ENCODE measurements at places on chromosomes 1 and 21.

DNA sequence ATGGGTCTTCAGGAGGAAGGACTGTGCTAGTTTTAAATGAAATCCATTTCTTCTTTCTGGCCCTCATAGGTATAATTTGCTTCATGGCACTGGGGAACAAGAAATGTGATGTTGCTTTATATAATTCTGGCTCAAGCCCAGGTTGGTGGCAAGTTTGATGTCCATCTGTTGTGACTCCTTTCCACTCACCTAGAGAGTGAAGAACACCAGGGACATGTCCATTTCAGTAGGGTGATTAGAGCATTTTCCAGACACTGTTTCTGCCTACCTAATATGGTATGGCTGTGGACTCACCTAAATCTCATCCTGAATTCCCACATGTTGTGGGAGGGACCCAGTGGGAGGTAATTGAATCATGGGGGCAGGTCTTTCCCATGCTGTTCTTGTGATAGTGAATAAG is 278.1 kb downstream of the LMX1A start:
- DNase-seq = no peak

- no peak for DNase-seq
Measured at GRCh38 chr1:145719230-145720079, at the start of gene CD160. TSS of gene CD160 (plus strand) at chr1:145719499. CDS start at chr1:145728328, 8,829 bp downstream.

- DNase-seq = no peak
Measured at GRCh38 chr1:156923670-156924477, 3.4 kb downstream of the LRRC71 start.

DNA sequence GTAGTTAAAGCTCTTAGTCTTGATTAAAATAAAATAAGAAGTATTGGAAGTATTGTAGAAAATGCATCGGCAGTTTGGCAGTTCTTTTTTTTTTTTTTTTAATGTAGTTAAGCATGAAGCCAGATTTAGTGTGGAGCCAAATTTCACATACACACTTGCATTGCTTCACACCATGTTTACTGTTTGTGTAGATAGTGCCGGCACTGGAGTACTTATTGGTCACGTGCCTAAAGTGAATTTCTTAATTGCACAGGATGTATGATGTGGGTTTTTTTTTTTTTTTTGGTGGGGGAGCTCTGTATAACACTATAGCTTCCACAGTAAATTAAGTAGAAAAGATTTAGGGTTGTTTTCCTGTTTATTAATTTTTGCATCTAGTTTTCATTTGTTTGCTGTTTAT is 21.2 kb upstream of the TMEM61 start:
- no peak for DNase-seq

DNA sequence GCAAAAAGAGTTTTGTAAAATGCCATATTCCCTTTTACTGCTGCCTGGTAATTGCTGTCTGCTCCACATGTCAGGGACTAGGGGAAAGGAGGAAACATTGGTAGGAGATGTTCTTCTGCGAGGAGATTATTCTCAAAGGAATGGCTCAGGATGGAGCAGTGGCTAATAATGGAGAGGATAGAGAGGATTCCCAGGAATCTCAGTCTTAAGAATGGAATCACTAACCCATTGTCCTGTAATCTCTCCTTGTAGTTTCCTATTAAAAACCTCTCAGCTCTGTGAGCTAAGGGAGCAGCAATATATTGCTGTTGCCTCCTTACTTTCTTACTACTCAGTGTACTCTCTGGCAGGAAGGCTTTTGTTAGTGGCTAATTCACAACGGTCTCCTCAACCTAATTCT is 175.4 kb downstream of the HS2ST1 start:
- DNase-seq = no peak

DNA sequence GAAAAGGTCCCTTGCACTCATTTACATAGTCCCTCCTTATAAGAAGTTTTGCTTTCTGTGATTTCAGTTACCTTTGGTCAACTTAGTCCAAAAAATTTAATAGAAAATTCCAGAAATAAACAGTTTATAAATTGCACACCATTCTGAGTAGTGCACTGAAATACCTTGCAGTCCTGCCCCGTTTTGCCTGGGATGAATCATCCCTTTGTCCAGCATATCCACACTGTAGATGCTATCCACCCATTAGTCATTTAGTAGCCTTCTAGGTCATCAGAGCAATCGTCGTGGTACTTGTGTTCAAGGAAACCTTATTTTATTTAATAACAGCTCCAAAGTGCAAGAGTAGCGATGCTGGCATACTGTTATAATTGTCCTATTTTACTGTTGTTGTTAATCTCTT is 38.0 kb downstream of the SPRTN start:
- no peak for DNase-seq

- no peak for DNase-seq
Measured at GRCh38 chr1:204455063-204455830, 39.4 kb downstream of the PIK3C2B start.

DNA sequence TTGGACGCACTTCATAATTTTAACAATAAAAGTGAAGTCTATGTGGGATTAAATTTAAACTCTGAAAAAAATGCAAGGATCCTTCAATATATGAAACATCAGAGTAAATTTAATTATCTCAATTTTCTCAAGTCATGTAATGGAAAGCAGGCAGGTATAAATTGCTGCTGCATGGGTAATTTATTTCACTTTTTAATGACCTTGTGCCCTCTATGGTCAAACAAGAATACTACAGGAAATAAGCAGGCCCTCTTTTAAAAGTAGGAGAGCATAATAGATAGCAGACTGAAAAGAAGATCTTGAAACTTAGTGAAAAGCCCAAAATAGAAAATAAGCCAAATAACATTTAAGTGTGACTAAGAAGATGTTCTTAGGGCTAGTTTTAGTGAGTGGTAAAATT is 22.9 kb downstream of the BCAS2 start:
- DNase-seq = peak; percentile 6

GRCh38 chr1:108657356-108658080 is 3.4 kb downstream of the HENMT1 start:
- DNase-seq = no peak

DNA sequence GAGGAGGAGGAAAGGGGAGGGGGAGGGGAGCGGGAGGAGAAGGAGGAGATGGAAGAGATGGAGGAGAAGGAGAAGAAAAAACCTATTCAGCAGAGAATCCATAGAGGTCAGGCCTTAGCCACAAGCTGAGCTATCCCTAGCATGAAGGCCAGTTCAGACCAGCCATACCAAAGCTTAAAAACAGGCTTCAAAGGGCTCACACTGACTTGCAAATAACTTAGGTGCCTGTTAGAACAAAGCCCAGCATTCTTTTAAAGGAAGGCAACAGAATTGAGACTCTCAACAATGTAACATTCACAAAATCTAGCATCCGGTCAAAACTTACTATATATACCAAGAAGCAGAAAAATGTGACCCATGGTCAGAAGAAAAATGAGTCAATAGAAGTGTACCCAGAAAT is 43.6 kb upstream of the IFFO2 start:
- DNase-seq = no peak

- peak; percentile 25 for DNase-seq
Measured at GRCh38 chr21:34343838-34344381, 19.9 kb upstream of the KCNE2 start.

GRCh38 chr1:19009882-19010321 is 53.4 kb upstream of the IFFO2 start:
- no peak for DNase-seq

DNA sequence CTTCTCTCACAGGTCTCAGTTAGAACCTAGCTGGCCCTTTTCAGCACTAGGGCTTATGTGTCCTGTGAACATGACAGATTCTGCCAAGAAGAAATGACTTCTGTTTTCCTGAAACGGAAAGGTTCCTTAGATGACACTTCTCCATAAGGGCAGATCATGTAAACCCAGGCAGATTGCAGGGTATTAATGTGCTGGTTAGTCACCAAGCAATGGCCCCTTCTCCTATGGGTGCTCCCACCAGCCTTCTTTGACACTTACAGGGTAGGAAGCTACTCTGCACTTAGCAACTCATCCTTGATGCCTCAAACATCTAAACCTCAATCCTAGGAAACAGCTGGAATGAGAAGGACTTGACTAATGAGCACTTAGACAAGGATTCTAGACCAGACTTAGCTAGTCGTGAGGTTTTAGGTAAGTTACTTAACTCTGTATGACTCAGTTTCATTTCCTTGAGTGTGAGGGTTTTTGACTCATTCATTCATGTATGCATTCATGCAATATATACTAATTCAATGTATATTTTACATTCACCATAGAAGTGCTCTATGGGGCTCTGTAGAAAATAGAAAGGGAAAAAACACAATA is 74.1 kb upstream of the PLXNA2 start:
- no peak for DNase-seq

DNA sequence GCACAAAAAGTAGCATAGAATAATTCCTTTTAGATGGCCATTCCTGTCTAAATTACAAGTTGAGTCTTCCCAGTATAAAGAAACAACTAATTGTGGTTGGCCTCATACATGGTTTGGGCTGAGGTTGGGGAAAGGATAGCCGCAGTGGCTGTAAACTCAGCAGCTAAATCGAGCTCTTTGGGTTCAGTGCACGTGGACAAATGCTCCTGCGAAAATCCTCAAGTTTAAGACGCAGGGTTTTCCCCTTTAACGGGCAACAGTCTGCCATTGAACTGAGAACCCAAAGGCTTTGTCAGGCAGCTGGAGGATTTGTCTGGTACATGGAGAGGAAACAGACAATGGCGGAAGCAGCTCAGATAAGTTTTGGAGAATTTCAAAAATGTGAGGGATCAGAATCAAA is 331.9 kb downstream of the TGFB2 start:
- DNase-seq = no peak

DNA sequence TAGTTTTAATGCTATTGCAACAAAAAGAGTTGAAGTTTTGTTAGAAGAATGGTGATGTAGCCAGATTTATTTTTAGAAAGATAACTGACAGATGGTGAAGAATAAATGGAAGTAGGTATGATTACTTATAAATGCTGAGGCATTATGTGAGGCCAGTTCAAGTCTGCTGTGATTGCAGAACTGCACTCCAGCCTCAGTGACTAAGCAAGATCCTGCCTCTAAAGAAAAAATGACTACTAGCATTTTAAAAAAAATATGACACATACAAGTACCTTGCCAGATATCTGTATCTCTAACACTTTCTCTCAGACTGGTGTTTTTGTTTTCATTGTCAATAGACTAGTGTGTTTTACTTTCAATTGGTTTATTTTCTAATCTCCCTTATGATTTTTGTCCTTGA is 1242.4 kb upstream of the ADGRL4 start:
- no peak for DNase-seq

GRCh38 chr1:207081806-207082205 is 6.9 kb upstream of the C4BPB start:
- no peak for DNase-seq

DNA sequence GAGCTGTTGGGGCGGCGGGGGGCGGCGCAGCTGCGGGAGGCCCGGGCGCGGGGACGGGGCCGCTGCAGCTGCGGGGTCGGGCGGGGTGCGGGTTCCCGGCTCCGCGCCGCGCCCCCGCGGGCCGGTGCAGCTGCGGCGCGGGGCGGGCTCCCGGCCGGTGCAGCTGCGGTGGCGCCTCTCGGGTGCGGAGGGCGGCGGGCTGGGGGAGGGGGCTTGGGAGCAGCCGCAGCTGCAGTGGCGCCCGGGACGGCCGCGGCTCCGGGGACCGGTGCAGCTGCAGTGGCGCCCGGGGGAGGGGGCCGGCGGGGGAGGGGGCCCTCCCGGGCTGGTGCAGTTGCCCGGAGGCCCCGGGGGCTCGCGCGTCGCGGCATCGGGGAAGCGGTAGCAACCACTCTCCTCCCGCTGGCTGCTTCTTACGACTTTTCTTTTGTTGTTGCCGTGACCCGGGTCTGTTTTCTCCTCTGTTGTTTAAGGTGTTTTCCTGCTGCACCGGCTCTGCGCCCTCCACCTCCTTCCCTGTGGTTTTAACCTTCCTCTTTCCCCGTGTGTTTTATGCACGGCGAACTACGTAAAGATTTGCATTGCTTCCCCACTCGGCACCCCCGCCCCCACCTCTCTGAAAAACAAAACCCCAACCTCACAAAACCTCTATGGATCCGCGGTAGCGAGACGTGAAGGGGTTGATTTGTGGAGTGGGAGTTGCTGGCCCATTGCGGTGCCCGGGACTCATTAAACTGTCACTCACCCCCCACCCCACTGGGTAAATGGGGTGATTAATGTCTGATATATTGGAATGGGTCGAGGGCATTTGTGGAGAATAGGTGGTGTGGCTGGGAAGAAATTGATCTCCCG is 1.7 kb upstream of the ZBTB18 start:
- peak; percentile 69 for DNase-seq

DNA sequence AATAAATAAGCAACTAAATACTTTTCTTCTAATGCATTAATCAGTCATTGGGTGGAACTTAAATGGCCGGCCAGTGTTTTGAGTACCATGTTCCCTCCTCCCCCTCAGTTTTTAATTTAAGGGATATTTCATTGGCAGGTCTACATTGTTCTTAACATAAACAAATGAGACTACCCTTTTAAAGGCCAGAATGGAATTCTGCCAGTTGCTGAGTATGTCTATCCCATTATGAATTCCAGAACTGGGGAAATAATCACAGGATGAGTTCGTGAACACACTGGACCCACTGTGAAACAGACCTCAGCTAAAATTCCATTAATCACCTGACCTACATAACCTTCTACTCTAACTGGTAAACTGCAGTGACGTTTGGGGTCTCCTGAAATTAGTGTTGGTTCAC is 305.5 kb upstream of the PKN2 start:
- no peak for DNase-seq

DNA sequence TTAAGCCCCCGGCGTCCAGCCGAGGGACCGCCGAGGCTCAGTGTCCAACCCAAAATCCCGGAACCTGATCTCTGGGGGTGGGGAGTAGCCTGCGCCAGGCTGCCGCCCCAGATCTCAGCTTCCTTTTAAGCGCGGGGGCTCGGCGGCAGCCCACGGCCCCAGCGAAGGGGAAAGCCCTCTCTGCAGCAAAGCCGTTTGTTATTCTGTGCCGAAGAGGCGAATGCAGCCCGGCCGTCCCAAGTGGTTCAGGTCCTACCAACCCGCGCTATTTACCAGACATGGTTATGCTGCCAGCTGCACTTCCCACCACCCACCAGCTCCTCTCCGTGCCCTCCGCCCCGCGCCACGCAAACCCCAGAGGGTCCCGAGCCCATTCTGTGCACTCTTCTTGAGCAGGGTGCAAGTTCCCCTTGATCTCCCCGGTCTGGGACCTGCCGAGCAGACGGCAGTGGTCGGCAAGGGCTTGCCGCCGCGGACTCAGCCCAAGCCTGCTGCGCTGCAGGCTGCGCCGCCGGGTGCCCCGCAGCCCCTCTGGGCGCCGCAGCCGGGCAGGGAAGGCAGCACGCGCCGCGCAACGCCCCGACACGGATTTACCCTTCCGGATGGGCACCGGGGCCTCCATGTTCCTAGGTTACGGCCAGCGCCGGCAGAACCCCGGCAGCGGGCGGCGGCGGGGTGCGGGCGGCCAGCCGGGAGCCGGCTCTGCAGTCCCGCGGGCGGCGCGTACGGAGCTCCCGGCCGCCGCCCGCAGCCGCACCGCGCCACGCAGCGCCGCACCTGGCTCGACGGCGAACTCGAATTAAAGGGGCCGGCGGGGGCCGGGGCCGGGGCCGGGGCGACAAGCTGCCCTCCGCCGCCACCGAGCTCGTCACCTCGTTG is 738 bp upstream of the KCNA2 start:
- DNase-seq = no peak

DNA sequence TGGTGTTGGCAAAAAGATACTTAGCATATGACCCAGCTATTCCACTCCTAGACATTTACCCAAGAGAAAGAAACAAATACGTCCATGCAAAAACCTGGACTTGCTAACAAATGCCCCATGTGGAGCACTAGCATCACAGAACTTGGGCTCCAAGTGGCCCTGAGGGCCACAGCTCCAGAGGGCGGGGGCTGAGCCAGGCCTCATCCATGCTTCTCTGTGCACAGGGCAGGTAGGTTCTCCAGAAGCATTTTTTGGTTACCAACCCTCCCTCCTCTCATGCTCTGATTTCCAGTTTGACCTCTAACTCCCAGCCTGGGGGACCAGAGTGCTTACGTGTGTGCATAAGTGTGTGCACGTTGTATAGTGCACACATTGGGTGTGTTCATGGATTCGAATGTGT is 2.0 kb downstream of the KRTAP12-2 start:
- DNase-seq = no peak
